ENCODE measurements at places on chromosomes 5 and 9.

DNA sequence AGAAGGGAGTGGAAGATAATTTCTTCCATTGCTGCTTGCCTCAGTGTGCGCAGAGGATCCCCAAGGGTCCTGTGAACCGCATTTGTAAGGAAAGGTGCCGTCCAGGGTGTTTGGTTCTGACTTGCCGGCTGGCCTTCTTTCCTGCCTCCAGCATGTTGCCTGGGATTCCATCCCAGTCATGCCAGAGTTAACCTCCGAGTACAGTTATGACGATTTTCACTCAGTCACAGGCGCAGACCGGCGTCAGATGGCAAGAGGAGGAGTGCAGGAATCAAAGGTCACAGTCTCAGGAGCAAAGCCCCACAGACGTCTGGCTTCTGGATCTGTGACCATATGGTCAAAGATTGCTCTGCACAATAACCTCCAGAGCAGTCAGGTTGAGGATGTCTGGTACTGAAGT, 5.9 kb upstream of the GADD45G start:
- no peak for DNase-seq

DNA sequence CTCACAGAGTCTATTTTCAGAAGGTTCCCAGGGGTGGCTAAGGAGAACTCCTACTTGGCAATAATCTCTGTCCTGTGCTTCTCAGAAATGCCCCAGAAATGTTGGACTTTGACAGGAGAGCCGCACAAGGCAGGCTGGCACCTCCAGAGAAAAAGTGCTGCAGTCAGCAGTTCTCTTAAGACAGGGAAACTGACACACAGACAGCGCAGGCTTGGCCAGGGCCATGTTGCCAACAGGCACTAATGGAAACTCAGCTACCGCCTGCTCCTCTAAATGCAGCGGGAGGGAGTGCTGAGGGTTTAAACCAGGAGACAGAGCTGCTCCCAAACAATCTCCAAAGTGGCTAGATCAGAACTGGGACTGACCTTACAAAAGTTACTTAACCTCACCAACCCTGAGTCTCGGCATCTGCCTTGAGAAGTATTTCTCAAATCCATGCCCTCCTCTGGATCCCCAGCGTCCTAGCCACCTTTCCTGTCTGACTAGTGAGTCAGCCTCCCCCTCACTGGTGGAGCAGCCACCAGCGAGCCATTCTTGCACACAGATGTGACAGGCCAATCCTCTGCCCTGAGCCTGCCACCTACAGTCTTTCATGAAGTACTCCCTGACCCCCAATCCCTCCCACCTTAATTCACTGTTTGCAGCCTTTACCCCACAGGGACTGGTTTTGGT, 186.4 kb downstream of the CDK5RAP2 start:
- no peak for DNase-seq

- DNase-seq = no peak
Observed at GRCh38 chr9:128286440-128286839, 10.4 kb downstream of the SWI5 start.

- no peak for DNase-seq
Observed at GRCh38 chr5:154465169-154465568, 12.9 kb downstream of the HAND1 start.

DNA sequence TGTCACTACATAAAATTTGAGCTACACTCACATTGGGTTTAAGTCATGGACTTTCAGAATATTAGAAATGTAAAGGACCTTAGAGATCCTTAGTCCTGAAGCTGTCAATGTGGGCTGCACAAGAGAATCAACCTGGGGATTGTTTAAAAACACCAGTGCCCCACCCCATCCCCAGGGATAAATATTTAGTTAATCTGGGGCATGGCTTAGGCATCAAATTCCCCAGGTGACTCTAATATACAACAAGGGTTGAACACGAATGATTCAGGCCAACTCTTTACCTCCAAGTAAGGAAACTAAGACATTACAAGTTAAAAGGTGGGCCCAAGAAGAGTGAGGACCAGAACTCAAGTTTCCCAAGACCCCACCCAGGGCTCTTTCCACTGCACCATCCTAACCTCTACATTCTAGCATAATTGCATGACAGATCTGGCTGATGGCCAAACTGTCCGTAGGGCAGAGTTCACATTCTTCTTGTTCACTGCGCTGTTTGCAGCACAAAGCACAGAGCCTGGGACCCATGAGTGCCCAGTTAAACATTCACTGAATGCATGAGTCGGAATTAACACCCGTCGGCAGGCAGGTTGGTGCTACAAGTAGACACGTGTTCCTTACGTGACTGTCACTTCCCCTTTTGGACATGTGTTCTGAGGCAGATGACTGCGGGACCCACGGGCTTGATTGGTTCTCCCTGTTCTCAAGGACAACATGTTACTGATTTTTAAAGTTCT, 25.2 kb downstream of the CYFIP2 start:
- peak; percentile 82 for DNase-seq

GRCh38 chr5:42564689-42565356, 141.6 kb downstream of the GHR start:
- no peak for DNase-seq

GRCh38 chr5:174972291-174972690, 247.9 kb downstream of the MSX2 start:
- DNase-seq = no peak

Data from kidney glomerular epithelial cell (primary cell).